Dorsolateral prefrontal cortex (tissue), 122 donors: ENCODE measurements at places on chromosomes 7 and 10. TPM values are rescaled to one million over a fixed set of nuclear protein-coding genes. Genes with fewer than 3 reads are reported as not detected.

The PROSER2 gene
- 3.4 TPM for total RNA-seq

The AMZ1 gene
- total RNA-seq, result 17.3 TPM

The SCRN1 gene
- 284 TPM for total RNA-seq

The C10orf90 gene
- 63.6 TPM for total RNA-seq

GRCh38 chr7:48049850-48050249, 14.5 kb downstream of the C7orf57 start:
- DNase-seq, result no peak

- no peak for DNase-seq
These were observed 37.4 kb downstream of the SEMA3C start for GRCh38 chr7:80881351-80881900.

DNA sequence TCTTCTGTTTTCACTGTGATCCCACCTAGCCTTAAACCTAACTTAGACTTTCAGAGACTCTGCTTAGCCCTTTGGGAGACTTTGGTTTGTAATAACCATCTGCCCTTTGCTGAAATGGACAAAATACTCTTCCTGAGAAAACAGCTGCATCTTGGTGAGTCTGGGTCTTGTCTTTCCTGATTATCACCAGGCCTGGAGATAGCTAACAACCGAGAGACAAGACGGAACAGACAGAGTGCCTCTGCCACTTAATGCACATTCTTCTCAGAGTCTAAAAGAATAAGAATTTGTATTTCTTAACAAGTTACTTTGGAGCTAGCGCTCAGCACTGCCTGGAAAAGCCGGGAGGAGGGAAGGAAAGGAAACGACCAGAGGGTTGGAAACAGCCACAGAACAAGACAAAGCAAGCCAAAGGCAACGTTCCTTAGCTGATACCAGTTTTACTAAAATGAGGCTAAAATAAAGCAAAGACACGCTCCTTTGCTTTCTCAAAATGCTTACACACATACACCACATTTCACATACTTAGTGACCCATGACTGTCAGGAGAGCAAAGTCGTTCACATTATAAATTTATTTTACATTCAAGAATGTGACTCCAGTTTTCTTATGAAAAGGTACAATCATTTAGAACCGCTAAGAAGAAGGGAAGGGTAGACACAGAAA, 70.3 kb upstream of the DGKI start:
- DNase-seq, result no peak

DNA sequence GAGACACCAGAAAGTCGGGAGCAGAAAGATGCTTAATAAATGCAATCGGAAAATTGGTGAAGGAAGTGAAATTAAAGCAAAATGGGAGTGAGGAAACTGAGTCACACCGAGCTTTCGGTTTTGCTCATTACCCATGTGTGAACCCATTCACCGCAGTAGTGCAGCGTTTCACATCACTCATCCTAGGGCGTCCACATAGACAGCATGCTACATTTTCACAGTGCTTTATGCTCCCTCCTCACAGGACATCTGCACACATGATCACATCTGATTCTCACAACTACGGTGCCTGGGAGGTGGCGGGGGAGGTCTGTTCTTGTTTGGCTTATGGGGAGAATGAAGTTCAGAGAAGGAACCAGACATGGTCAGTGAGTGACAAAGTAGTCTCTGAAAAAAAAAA, 36.6 kb upstream of the ATP6V0A4 start:
- no peak for DNase-seq

- no peak for DNase-seq
These were observed 29.8 kb downstream of the PDLIM1 start for GRCh38 chr10:95260909-95261552.

GRCh38 chr7:91424371-91424770, 160.1 kb downstream of the FZD1 start:
- no peak for DNase-seq

- DNase-seq, result no peak
These were observed 142.9 kb downstream of the CUX1 start for GRCh38 chr7:101960323-101960722.

DNA sequence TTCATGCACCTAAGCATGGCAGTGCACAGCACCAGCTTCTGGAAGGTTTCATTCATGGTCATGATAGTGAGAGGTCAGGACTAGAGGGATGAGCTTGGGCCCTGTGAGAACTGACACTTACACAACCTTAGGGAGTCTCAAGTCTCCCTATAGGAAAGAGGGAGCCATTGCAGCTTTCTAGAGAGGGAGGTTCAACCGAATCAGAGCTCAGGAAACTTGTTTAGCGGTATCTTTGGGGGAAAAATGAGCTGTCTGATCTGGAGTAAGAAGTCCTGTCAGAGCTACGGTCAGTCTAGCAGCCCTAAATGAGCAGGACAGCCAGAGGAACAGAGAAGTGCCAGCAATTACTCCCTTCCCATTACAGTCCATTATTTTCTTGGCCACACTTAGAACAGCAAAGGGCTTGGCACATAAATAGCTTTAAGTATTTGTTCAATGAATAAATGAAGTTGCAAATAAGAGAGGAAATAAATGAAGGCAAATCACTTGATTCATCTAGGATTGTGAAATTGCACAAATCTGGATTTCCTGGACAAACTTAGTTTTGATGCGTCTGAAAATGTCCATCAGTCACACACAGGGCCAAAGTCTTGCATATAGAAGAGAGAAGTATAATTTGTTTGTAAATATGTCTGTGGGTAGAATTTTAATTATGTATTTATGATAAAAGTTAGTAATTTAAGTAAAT, 262.0 kb downstream of the GLI3 start:
- no peak for DNase-seq

DNA sequence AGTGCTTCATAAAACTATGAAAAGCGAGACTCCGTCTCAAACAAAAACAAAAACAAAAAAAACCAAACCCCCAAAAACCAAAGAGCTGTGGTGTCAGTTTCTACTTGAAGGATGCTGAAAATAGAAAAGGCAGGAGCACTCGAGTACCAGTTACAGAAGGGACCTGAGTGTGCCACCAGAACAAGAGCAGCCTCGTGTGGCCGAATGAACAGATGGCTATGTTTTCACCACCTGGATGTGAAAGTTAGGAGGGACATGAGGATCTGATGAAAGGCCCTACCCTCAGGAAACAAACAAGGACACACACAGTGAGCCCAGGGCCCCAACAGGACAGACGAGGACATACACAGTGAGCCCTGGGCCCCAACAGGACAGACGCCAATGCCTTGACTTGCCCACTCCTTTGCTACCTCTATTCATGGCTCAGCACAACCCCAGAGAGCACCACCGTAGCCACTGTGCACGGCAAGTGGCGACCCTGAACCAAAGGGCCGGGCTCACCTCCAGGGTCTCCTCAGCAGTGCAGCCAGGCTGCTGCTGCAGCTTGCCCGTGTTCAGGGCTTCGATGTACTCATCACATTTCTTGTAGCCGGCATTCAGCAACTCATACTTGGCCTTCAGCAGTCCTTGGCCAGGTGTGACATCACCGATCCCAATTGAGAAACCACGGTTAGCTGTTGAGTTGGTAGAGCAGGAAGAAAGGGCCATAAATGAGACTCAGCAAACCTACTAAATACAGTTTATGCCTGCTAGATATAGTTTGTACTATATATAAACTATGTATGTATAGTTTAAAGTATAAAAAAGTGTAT, 24.9 kb downstream of the POLR3A start:
- DNase-seq, result no peak

DNA sequence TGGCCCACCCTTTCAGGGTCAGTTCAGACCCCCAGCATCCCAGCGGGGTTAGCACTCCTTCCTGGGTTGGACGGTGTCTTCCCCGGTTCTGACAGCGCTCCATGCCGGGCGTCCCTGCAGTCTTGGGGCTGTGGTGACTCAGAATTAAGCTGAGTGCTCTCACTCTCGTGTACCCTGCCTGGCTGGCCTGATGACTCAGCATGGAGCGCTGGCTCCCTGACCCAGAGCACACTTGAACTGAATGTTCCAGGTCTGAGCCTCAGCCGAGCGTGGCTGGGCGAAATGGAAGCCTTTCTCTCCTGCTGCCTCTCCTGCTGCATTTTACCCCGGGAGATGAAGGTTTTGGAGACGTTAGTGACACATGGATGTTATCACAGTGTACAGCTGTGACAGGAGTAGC, 7.1 kb downstream of the BAG3 start:
- peak; percentile 58 for DNase-seq
